AML-193 (cell line): ENCODE measurements at places on chromosomes 6 and 20.

- DNase-seq: no peak
Measured at GRCh38 chr6:167707686-167708500, 118.8 kb upstream of the AFDN start.

GRCh38 chr20:1391640-1392442 is 1.0 kb downstream of the FKBP1A start:
- DNase-seq: peak; percentile 40

GRCh38 chr6:50318536-50318935 is 268.8 kb upstream of the DEFB112 start:
- DNase-seq: no peak

GRCh38 chr6:139584599-139584998 is 210.2 kb upstream of the CITED2 start:
- DNase-seq: no peak

GRCh38 chr6:111628142-111628850 is 22.6 kb upstream of the TRAF3IP2 start:
- no peak for DNase-seq

- DNase-seq: no peak
Measured at GRCh38 chr6:135901774-135902524, 50.4 kb downstream of the PDE7B start.

GRCh38 chr6:133796235-133796634 is 92.7 kb upstream of the TCF21 start:
- no peak for DNase-seq

- DNase-seq: no peak
Measured at GRCh38 chr6:128495536-128496333, 24.7 kb downstream of the PTPRK start.

GRCh38 chr6:138044458-138044857 is 62.8 kb downstream of the PERP start:
- DNase-seq: no peak

- DNase-seq: no peak
Measured at GRCh38 chr20:58538752-58539151, 23.6 kb upstream of the APCDD1L start.

- DNase-seq: no peak
Measured at GRCh38 chr6:89458704-89459103, 25.8 kb downstream of the ANKRD6 start.

DNA sequence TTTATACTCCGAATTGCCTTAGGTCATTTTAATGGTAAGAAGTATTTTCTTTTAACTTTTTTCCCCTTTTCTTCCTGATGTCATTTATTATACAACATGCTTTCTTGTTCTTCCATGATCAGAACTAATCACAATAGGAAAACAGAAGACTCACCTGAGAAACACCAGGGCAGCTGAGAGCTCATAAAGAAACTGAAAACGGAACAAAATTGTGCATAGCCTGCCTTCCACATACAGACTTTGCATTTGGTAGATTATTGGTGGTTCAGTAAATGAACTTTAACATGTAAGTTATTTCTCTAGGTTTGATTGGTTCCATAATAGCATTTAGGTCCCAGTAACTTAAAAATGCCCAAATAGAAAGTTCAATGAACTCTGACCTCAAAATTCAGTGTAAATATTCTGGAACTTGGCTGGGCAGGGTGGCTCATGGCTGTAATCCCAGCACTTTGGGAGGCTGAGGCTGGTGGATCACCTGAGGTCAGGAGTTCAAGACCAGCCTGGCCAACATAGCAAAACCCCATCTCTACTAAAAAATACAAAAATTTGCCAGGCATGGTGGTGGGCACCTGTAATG is 161.1 kb upstream of the DTNBP1 start:
- no peak for DNase-seq

DNA sequence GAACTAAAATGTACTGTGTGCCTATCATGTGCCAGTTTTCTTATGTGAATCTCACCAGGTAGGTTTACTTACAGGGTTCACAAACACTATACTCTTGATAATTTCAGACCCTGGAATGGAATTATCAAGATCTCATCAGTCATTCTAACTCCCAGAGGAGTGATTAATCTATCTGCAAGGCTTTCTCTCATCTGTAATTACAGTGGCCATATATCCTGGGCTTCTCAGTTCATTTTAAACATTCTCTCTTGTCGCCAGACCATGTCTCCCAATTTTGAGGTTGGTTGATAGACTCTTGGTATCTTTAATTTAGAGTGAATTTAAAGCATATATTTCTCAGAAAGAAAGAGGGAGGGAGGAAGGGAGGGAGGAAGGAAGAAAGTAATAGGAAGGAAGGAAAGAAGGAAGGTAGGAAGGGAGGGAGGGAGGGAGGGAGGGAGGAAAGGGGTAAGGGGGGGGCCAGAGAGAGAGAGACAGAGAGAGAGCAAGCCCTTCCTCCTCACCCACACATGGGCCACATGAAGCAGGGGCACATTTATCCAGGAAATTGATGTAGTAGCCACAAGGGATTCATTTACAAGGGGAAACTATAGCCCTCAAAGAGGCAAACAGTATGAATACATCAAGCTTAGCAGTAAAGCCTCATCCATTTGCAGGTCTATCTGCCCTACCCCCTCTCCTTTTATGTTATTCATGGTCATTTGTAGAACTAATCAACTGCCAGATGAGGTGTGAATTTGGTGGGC is 25.8 kb upstream of the NRSN1 start:
- no peak for DNase-seq

- DNase-seq: no peak
Measured at GRCh38 chr6:166461821-166462460, 79.2 kb upstream of the MPC1 start.

GRCh38 chr20:29325304-29325640 is 1932.2 kb upstream of the DEFB115 start:
- DNase-seq: no peak

- no peak for DNase-seq
Measured at GRCh38 chr6:143707697-143708096, 29.9 kb downstream of the PHACTR2 start.

DNA sequence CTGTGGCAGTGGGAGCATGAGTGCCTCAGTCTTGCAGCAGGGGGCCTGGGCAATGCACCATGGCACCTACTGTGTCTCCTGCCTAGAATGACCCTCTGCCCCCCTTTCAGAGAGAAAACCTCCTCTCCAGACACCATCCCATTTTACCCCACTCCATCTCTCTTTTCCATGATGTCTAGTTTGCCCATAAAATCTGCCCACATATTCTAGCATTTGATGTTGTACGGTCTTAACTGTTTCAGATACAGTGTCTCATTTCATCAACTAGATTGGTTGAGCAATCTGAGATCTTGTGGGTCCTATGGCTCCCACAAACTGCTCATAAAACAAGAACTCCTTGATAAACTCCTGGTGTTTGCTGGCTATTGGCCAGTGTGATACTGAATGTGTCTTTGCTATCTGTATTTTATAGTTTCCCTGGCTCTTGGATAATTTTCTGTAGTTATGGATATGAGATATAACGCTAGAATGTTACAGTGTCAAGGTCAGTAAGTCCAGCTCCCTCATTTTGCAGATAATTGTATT is 8.1 kb downstream of the PNPLA1 start:
- DNase-seq: peak; percentile 30

- peak; percentile 87 for DNase-seq
Measured at GRCh38 chr6:140897804-140898573, 1234.7 kb upstream of the GJE1 start.

- no peak for DNase-seq
Measured at GRCh38 chr6:23851522-23851921, 274.5 kb upstream of the NRSN1 start.

GRCh38 chr6:21158149-21158548 is 435.4 kb upstream of the SOX4 start:
- DNase-seq: no peak

DNA sequence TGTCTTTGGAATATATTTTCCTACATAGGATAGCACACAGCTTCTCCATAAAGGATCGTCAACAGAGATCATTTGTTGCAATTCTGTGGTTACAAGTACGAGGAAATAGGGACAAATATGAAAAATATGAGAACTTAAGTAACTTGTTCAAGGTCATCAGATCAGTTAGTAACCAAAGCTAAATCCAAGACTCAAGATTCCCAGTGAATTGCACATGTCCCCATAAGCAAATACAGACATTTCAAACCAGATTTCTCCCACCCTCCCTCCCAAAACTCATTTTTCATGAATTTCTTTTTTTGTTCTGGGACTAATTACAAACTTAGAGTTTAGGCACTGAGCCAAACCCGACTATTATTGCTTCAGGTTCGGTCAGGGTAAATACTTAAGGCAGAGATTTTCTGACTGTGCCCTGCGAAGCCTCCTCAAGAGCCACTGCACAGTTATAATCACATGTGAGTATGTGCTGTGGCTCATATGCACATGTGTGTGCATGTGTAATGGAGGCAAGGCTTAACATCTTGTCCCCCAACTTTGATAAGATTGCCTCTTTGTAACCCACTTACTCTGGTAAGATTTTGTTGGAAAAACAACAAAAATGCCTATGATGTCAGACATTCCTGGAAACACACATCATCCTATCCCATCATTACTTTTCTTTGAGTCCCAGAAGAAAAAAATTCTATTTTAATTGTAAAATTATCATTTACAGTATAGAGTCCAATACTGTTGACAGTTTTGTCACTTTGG is 216.2 kb downstream of the CD83 start:
- no peak for DNase-seq

GRCh38 chr6:116304538-116305097 is 24.9 kb upstream of the TSPYL1 start:
- DNase-seq: no peak

GRCh38 chr20:43739148-43739749 is 12.4 kb upstream of the GTSF1L start:
- DNase-seq: no peak

GRCh38 chr20:52193133-52193532 is 1.6 kb upstream of the ZFP64 start:
- no peak for DNase-seq

DNA sequence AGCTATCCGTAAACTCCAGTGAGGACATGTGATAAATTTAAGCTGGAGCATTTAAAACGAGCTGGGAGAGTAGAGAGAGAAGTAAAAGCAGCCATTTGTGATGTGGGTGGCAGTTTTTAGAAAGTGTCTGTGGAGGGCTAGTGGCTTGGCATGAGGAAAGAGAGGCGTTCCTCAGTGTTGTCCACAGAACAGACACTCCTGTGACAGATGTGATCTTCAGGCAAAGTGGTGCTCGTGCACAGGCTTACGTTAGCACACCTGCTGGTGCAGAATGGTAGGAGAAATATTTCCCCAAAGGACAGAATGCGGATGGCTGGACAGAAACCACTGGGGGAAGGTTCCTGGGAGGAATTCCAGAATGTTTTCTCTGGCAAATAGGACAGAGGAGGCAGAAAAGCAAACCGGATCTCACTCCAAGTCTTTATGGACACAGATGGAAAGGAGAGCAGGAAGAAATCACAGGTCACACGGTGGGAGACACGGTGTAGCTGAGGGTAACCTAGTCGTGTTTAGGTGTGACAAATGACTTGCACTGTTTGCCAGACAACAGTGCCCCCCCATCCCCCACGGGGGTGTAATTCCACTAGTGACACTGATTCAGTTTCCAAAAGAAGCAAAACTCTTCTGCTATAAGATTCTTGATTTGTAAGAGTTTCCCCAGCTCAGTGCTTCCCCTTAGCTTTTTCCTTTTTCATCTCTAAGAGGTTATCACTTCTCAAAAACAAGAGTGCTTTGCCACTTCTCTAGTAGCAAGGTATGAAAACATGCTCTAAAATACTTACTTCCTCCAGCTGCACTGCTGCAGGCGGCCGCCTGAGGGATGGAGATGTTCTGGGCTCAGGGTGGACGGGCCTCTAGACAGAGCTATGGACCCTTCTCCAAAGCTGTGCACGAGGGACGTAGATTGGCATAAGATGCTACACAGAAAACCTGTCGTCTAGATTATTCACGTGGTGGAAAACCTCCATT is 293.2 kb downstream of the QKI start:
- no peak for DNase-seq

DNA sequence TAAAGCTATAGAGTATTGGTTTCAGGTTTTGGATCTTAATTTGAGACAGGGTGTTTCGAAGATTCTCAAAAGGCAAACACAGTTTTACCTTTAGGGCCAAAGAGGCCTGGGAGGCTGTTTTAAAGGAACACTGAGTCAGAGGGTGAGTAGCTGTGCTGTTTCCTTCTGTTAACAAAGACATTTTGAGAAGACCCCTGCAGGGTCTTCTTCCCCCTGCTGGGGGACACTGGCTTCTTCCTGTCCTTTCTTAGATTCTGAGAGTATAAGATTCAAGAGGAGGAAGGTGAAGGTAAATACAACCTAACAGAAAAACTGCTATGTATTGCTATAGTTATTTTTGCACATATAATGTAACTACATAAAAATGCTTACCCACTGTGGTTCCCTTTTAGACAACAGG is 19.0 kb downstream of the HS3ST5 start:
- no peak for DNase-seq

GRCh38 chr6:104187616-104188015 is 672.1 kb downstream of the HACE1 start:
- DNase-seq: no peak

GRCh38 chr6:28817808-28818145 is 106.0 kb downstream of the TRIM27 start:
- DNase-seq: no peak
